ENCODE measurements at places on chromosomes 5 and 9.

DNA sequence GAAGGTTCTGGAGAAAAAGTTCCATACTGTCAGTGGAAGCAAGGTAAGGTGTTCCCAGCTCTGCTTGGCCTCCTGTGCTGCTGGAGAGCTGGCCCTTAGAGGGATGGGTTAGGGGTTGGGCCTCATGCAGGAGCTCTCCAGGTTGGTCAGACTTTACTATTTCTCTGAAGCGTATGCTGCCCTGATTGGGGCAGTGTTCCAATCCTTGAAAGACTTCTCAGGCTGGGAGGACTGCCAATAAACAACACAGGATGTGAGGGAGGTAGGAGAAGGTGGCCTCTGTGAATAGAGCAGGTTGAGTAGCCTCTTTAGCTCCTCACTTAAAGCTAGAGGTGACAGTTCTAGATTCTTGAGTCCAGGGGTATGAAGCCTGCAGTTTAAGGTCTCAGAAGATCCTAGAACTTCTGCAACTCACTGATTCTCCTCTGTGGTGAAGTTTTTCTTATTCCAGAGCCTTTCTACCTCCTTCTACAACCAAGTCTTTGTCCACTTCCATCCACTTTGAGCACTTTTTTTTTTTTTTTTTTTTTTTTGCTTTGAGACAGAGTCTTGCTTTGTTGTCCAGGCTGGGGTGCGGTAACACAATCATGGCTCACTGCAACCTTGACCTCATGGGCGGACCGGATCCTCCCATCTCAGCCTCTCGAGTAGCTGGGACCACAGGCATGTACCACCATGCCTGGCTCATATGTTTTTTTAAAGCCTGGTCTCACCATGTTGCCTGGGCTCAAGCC lies 3.0 kb downstream of the HNRNPAB start:
- no peak for DNase-seq

GRCh38 chr5:171975877-171976667 lies 30.4 kb downstream of the FBXW11 start:
- no peak for DNase-seq

DNA sequence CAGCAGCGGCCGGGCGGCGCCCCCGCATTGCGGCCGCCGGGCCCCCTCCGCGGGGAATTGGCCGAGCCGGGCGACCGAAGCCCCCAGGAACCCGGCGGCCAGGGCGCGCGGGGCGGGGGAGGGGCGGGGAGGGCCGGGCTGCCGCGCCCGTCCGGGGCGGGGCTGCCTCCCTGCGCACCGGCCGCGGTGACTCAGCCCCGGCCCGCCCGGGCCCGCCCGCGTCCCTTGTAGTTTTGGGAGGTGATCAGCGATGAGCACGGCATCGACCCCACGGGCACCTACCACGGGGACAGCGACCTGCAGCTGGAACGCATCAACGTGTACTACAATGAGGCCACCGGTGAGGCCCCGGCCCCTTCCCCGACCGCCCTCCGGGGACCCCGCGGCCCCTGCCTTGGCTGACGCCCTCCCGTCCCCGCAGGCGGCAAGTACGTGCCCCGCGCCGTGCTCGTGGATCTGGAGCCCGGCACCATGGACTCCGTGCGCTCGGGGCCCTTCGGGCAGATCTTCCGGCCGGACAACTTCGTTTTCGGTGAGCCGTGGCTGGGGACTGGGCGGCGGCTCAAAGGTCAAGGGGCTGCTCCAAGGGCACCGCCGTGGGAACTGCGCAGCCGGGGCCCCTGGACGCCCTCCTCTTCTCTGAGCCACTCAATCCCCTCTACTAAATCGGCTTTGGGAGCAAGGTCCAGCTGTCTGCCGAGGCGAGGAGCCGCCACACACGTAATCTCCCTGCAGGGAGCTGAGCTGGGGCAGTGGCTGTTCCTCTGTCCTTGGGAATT lies 592 bp downstream of the TUBB4B start:
- peak; percentile 58 for DNase-seq

- DNase-seq = no peak
Observed at GRCh38 chr5:53426512-53426830, 54.0 kb upstream of the FST start.

- no peak for DNase-seq
Observed at GRCh38 chr9:22158271-22158670, 149.2 kb upstream of the CDKN2B start.

DNA sequence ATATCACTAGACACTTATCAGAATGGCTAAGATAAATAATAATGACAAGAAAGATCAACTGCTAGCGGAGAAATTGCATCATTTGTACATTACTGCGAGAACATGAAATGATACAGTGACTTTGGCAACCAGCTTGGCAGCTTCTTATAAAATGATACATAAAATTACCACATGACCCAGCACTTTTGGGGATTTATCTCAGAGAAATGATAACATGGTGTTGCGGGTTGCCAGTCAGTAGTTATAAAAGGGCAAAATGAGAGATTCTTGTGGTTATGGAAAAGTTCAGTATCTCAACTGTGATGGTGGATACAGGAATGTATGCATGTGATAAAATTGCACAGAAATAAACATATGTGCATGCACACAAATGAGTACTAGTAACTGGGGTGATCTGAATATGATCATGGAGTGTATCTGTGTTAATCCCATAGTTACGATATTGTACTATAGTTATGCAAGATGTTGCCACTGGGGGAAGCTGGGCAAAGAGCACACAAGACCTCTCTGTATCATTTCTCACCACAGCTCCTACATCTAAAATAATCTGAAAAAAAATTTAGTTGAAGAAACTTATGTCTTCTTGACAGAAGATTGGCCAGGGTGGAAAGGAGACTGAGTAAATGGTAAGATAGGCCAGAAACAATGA lies 128.9 kb downstream of the NXNL2 start:
- no peak for DNase-seq

- DNase-seq = no peak
Observed at GRCh38 chr5:58066557-58066956, 393.3 kb downstream of the PLK2 start.

- no peak for DNase-seq
Observed at GRCh38 chr5:144167998-144168397, 2.5 kb downstream of the YIPF5 start.

DNA sequence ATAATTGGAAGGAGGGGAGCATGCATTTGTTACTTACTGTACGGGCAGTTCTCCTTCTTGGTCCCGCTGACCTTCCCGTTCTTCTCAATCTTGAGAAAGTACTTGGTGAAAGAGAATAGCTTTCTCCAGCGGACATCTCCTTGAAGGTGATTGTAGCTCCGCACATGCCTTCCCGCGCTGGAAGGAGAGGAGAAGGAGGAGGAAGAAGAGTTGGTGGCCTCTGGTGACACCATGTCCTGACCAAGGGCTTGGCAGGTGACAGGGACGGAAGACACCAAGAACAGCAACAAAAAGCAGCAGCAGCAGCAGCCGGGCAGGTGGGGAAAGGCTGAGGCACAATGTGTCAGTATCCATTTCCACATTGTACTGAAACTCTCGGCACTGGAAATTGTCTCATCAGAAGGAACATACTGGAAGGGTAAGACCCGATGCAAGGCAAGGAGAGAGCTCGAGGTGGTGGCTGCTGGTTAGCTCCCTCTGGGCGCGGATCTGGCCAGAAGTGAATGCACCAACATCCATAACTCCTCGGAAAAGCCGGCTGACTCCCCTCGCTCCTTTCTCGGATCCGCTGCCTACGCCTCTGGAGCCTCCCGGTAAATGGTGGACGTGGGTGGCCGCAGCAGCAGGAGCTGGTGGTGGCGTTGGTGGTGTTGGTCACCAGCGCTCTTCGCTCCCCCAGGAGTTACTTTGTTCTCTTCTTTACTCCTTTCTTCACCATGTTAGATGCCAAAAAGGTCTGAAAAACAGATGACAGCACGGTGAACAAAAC lies 715 bp downstream of the FGF10 start:
- DNase-seq = no peak

DNA sequence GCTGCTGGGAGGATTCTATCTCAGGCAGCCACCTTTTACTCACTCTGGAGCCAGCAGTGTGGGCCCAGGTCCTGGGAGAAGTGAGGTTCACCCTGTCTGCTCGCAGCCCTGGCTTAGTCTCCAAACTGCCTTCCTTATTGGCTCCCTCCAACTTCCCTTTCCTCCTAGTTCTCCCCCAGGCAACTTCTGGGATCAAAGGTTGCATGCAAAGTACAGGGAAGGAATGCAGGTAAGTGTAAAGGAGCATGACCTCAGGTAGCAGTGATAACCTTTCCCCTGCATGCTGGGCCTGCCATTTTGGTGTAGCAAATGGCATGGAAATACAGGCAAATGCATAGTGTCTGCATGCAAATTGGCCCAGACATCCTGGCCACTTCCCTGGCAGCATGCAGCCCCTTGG lies 53.8 kb upstream of the ARAP3 start:
- no peak for DNase-seq

DNA sequence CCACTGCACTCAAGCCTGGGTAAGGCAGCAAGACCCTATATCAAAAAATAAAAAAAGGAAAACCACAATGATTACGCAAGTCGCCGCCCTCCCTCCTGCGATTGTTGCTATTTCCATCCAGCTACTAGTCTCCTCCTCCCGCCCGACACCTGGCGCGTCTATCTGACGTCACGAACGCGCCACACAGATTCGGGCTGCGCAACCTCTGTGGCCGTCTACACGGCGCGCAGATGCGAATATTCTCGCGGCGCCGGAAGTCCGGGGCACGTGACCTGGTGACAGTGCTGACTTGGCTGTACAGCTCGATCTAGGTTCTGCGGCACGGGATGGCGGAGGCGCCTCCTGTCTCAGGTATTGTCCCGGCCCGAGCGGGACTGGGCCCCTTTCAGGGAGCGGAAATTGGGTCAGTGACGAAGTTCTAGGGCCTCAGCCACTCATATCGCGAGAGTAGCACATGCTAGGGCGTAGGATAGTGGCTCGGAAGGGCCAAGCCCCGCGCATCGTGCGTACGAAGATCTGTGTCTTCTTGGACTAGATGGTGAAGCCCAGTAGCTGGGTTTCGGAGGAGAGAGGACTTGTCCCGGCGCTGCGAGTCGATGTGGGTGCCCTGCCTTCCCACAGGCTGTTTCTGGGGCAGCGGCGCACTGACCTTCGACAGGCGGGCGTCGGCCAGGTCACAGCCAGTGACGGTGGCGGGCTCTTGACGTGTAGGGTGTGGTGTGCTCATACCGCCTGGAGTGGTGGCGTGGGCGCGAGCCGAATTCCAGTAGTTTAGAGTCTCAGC lies at the start of gene NFX1:
Gene NFX1 (plus strand): TSS at position 270 of the 784 bp plus-strand sequence. CDS start 57 bp downstream, at position 327.
- peak; percentile 98 for DNase-seq

DNA sequence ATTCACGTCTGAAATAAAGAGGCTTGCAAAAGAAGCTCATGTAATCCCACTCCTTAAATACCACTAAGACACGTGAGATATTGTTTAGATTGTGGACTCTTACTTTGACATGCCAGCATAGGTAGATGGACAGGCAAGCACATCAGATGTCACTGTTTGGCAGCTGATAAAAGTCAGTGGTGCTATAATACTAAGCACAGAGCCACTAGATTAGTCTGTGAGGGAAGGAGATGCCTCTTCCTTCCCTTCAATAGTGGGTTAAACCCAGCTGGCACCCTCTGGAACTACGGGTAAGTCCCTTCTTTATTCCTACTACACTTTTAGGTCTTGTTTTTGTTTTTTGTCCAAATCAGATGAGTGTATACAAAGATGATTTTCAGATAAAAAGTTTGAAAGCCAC lies at the start of gene MYOT:
Gene MYOT (plus strand): TSS at position 197 of the 400 bp plus-strand sequence. CDS start 2,792 bp downstream, outside the sequence.
- DNase-seq = no peak

GRCh38 chr5:89147031-89147430 lies 264.0 kb upstream of the MEF2C start:
- DNase-seq = no peak

DNA sequence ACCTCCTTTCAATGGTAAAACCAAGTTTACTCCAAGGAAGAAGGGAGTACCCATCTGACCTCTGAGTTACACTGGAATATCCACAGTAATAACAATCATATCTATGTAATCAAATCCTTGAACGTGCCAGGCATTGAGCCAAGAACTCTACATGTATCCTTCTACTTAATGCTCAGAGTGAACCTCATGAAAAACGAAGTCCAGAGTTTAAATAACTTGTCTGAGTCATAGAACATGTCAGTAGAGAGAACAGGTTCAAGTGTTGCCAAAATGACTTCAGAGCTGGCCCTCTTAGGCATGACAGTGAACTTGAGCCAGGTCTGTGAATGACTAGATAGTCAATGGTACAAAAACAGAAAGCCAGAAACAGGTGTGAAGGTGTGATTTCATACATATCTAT lies 164.1 kb upstream of the ZNF618 start:
- no peak for DNase-seq

GRCh38 chr5:111398013-111398412 lies 114.3 kb downstream of the STARD4 start:
- peak; percentile 68 for DNase-seq

DNA sequence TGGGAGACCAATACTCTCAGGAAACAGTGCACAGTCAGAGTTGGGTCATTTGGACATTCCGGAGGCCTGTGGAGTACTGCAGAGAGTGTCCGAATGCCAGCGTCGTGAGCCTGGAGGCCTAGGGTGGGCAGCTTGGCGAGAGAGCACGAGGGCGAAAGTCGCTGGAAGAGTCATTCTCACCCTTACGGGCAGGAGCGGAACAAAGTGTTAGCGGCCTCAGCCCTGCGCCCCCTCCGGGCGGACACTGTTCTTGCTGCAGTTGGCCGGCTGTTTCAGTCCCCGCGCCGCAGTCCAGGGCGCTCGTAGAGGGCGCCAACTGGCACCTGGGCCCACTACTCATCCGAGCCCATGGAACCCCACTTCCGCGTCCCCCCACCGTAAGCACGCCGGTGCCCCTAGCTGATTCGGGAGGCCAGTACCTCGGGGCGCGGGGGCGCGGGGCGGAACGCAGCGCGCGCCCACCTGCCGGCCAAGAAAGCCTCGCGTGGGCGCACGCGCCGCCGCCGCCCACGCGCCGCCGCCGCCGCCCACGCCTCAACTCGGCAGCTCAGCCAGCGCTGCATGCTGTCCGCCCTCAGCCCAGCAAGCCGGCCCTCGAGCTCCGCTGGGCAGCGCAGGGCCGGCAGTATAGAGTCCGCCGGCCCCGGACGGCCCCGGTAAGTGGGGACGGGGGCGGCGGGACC lies 99.7 kb upstream of the CCL21 start:
- no peak for DNase-seq

GRCh38 chr5:72505539-72506157 lies 1.6 kb downstream of the ZNF366 start:
- no peak for DNase-seq

DNA sequence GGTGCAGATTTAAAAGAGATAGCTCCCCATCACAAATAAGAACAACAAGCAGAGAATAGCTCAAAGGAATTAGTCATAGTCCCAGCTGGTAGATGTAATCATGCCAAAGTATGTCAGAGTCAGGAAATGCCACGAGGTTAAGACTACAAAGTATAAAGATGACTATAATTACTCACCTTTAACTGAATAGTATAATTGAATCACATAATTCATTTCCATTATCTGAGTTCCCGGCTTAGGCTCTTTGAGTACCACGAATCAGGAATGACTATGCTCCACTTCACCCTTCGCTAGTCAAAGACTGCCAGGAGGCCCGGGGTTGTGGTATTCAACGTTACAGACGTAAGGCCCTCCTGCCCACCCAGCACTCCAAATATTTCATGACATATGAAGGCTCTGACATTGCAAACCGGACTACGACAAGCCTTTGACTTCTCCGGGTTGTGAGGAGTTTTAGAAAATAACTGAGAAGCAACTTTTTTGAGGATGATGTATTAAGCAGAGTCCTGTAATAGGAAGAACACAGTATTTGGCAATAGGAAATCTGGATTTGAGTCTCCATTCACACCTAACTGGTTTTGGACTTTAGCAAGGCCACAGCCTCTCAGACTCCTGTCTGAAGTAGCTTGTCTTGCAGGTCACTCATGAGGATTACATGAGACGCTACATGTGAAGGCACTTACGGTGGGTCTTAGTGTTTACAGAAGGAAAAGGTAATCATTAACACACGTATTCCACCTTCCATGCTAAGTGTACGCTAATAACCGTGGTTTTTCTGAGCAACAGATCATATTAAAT lies 64.6 kb downstream of the ENC1 start:
- peak; percentile 79 for DNase-seq

- no peak for DNase-seq
Observed at GRCh38 chr9:121447321-121447834, 52.3 kb downstream of the GGTA1 start.
